ENCODE measurements at places on chromosomes 2 and 18. TPM values are rescaled to one million over a fixed set of nuclear protein-coding genes. Genes with fewer than 3 reads are reported as not detected.

FBXO48 gene
- 0.66 TPM for total RNA-seq

EMX1 gene
- not detected for total RNA-seq

PLCL1 gene
- total RNA-seq: 1.9 TPM

LANCL1 gene
- total RNA-seq: 44.1 TPM

CHRNA1 gene
- not detected for total RNA-seq

EMILIN1 gene
- 328 TPM for total RNA-seq

CDH19 gene
- total RNA-seq: under 0.01 TPM

FKBP1B gene
- 10.9 TPM for total RNA-seq

POTEC gene
- total RNA-seq: not detected

ABCA12 gene
- not detected for total RNA-seq

TUBA3E gene
- total RNA-seq: not detected

RND3 gene
- total RNA-seq: 1,131 TPM

CD302 gene
- 7.1 TPM for total RNA-seq
